ENCODE measurements at places on chromosomes 5 and 9.

DNA sequence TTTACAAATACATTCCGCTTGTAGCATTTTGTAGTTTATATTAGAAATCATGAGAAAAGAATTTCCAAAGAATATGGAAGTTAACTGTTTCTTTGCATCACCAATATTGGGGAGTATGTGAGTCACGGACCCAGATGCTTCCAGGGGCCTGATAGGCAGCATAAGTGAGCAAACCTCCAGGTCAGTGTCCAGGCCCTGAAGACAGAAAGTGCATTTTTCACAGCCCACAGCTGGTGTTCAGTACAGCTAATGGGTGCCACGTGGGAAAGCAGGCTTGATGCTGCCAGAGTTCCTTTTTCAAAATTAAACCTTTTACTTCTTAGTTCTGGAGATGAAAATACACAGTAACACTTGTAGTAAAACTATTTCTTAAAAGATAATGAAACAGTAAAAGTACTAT, 454.4 kb upstream of the ACTBL2 start:
- DNase-seq = peak; percentile 63

DNA sequence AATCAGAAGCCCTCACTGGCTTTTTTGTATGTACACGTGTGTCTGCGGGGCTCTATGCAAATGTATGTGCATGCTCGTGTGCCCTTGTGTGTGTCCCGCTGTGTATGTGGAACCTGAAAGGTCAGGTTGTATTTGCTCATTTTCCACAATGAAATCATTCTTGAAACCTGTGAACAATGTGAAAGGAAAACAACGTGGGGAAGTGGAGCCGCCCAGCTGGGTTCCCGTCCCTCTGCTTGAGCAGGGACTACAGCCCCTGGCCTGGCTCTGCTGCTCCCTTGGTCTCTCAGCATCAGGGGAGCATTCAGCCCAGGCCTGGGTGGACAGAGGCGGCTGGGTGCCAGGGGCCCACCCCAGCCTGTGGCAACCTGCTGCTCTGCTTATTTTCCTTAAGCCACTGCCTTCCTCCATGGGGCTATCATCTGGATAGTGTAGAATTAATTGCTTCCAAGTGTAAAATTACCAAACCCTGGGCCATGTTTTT, 3.0 kb downstream of the ECSCR start:
- DNase-seq = no peak

DNA sequence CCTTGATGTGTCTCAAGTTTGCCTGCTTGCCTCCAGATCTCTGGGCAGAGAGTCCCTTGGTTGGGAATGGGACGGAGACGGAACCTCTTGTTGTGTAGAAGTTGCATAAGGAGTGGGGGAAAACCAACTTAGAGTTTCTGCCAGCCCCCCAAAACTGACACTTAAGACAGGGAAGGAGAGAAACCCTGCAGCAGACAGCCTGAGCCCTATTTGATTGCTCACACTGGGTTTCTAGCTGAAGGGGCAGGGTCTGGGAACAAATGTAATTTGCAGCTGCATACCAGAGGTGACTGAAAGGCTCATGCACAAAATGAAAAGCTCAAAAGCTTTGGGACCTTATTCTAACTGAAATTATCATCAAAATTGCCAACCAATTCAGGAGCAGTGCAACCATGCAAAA, 254.5 kb downstream of the RASEF start:
- no peak for DNase-seq

DNA sequence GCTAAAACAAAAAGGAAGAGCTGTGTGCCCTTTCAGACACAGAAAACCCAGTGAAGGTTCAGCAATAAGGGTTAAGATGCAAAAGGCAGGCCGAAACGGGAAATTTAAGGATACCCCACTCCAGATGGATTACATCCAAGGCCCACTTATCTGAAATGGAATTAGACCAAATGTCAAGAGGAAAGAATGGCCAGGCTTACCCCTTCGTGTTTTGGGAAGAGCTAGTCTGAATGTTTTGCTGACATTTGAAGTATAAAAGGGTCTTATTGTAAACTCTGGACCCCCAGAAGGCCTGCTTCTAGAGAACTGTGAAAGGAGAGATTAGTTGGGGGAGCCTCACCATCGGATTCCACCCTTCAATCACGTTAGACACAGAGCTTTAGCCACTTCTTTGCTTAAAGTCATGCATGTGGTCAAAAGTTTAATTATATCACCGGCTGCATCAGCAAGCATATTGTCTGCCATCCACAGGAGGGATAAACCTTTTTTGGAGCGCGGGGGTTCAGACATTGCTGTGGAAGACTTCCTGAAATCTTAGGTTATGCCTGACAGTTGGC, 93.3 kb downstream of the EFNA5 start:
- DNase-seq = no peak

DNA sequence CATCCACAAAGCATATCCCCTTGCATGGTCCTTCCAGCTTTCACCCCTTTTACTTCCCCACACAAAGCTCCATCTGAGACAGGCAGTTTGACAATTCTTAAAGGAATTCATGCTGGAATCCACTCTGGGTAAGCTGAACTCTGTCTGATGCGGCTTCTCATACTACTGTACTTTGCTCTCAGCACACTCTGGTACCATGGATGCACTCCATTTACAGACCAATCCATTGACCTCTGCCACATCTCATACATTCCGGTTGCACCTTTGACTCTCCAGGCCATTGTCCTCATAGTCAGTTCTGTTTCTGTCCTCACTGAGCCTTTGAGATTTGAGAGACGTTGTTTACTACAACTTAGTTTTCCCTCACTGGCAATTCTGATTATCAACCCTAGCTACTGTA, 12.2 kb downstream of the SPATA9 start:
- DNase-seq = no peak

DNA sequence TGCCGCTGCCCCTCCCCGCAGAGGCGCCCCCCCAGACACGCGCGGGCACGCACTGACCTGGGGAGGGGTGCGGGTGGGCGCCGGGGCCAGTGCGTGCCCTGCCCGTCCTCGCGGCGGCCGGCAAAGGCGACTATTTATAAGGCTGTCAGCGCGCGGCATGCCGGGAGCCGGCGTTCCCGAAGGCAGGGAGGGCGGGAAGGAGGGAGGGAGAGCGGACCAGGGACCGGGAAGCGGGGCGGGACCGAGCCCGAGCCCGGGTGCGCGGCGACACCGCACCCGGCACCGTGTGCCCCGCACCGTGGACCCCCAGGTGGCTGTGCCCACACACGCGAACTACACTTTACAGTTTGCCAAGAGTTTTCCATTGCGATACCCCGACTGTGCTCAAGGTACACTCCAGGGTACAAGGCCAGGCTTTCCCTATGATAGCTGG, at the start of gene AK1:
TSS of gene AK1 (minus strand) at position 110 of the 433 bp plus-strand sequence. CDS start 3,058 bp downstream, outside the sequence.
- peak; percentile 67 for DNase-seq

- no peak for DNase-seq
Observed at GRCh38 chr9:88478246-88478645, 56.7 kb upstream of the NXNL2 start.

DNA sequence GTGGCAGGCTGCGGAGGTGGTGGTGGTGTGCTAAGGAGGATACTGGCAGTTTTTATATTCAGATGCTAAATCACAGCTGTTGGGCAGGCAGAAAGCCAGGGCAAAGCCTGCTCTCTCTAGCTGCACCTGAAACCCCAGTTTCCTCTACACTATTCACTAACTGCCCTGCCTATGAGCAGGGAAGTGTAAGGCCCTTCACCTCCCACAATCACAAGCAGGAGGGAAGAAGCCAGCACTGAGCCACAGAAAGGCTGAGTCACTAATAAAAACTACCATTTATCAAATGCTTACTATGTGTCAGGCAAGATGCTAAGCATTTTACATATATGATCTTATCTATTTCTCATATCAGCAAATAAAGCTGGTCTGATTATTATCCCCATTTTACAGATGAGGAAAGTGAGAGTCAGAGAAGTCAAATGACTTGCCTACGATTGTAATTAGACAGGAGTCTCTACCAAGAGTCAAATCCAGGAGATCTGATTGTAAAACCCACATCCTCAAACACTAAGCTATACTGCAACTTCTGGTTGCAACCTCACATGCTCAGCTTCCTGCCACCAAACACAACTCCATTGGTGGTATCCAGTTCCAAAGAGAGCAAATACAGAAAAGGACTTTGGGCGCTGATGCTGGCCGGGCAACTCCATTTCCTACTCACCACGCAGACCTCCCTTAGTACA, 17.7 kb upstream of the IL6ST start:
- peak; percentile 41 for DNase-seq

- no peak for DNase-seq
Observed at GRCh38 chr5:41858890-41859289, 11.3 kb downstream of the OXCT1 start.

DNA sequence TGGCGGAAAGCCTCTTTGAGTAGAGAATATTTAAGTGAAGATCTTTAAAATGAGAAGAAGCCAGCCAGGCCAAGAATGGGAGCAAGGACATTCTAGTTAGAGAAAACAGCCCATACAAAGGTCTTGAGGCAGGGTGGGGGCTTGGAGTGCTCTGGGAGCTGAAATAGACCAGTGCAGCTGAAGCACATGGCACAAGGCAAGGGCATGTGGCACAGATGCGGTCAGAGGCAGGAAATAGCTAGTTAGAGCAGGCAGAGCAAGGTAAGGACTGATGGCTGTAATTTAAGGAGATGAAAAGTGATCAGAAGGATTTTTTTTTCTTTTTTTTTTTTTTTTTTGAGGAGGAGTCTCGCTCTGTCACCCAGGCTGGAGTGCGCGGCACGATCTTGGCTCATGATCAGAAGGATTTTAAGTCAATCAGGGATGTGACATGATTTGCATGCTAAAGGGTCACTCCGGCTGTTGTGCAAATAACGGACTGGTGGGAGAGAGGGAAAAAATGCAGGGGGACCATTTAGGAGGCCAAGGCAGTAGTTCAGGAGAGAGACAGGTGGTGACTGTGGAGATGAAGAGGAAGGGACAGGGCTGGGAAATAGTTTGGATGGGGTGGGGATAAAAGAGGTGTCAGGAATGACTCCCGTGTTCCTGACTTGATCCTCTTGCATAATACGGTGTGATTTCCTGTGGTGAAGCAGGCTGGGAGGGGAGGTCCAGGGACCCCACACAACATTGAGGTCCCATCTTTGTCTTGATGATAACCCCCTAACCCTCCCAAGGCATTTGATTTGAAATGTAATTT, 207.6 kb downstream of the HSPA4 start:
- no peak for DNase-seq

DNA sequence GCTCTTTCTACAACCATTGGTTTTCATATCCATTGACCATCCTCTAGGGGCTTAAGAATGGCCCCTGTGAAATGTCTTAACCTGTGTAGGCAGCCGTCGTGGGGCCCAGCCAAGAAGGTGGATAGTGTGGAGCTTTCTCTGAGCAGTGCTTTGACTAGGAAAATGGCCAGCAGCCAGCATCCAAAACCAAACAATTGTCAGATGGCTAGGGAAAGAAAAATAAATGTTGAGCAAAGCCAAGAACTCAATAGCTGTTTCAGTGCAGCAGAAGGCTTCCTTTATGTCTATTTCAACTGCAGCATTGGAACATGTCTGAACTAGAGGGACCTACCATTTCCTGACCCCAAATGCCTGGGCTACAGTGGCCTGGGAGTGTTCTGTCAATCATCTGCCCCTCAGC, 374.9 kb downstream of the TLE4 start:
- DNase-seq = no peak

GRCh38 chr5:132012371-132013005, 1.0 kb upstream of the ACSL6 start:
- peak; percentile 47 for DNase-seq

- no peak for DNase-seq
Observed at GRCh38 chr5:150255659-150256409, 33.7 kb downstream of the CAMK2A start.

DNA sequence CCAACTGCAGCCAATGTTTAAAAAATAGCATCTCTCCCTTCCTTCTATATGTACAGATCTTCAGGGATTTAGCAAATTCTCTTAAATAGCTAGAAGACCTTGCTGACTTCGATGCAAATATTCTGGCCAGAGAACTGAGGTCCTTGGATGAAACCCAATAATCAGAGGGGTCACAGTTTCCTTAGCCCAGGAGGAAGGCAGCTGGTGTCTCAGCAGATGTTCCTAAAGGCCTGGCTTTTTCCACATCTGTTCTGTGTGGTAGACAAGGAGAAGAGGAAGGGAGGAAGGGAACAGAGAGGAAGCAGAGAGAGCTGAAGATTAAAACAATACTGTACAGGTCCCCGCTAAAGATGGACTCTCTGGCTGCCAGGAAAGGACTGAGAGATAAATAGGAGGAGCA, 33.1 kb downstream of the BOD1 start:
- no peak for DNase-seq

DNA sequence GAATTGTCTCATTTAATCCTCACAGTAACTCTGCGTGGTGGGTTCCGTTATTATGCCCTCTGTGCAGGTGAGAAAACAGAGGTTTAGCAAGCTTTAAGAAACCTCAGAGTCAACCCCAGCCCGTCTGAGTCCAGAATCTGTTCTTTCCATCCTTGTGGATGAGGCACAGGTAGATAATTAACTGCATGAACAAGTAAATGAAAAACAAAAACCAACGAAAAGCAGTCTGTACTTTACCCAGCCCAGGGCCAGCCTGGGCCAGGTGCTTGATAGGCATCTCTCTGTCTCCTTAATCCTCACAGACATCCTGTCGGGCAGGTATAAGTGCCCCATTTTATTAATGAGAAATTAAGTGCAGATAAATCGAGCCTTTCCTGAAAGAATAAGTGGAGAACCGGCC, 25.3 kb upstream of the CXCL14 start:
- no peak for DNase-seq

DNA sequence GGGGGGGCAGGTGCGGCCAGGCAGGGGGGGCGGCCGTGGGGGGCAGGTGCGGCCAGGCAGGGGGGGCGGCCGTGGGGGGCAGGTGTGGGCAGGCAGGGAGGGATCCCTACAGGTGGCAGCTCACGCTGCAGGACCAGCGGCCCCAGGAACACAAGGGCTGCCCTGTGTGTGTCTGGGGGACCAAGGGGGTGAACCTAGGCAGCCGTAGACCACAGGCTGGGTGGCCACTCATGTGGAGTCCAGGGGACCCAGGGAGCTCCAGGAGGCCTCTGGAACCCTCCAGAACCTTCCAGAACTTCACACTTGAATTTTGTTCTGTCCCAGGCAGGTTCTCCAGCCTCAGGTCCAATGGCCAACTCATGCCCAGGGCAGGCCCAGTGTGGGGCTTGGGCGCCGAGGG, 51.6 kb upstream of the EGFL7 start:
- no peak for DNase-seq

GRCh38 chr5:127849891-127850290, 146.7 kb downstream of the CCDC192 start:
- no peak for DNase-seq

DNA sequence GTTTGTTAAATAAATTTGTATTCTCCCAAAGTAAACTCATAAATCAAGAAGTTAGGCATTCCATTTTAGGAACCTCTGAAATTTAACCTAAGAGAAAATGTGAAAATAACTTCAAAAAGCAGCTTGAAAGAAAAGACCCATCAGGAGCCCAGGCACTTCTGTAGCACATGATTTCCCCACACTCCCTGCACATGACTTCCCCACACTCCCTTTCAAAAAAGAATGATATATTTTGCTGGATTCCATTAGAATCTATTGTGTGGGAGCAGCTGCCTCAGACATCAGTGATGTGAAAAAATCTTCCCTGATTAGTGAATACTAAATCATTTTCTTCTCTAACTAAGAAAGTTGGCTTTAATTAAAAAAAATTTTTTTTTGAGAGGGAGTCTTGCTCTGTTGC, 83.3 kb downstream of the GLDC start:
- DNase-seq = no peak
